ENCODE measurements at places on chromosomes 7 and 10.

DNA sequence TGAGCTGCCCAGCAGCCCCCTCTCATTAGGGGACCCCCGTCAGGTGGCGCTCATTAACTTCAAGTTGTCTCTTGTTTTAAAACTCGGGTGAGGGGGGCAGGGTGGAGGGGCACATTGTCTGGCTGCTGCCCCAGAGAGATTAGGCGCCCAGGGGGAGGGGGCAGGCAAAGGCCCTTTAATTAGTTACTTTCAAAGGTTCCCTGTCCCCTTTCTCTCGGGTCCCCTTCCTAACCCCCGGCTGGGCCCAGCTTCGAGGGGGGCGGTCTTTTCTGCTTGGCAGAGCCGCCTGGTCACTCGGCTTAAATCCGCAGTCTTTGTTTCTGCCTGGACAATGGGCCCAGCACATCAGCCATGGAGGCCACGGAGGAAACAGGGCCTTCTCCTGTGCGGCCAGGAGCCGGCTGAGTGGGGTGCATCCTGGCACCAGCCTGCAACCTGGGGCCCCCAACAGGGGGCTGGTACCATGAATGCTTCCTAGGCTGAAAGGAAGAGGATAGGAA, 38.9 kb upstream of the SLF2 start:
- no peak for DNase-seq

DNA sequence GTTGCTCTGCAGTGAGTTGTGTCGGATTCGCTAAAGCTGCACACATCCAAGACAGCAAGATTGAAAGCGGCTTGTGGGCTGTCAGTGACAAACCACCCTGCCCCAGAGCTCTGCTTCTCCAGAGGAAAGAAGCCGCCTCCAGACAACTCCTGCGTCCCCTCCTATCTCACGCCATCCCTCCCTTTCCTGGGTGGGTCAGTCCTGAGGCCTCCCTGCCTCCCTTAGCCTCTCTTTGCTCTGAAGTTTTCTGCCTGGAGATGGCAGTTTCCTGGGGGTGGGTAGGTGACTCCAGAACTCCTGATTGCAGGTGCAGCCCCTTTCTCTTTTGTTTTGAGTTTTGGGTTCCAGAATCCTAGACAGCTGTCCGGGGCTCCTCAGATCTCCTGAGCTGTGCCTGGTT, 78.7 kb downstream of the EMX2 start:
- DNase-seq = no peak

DNA sequence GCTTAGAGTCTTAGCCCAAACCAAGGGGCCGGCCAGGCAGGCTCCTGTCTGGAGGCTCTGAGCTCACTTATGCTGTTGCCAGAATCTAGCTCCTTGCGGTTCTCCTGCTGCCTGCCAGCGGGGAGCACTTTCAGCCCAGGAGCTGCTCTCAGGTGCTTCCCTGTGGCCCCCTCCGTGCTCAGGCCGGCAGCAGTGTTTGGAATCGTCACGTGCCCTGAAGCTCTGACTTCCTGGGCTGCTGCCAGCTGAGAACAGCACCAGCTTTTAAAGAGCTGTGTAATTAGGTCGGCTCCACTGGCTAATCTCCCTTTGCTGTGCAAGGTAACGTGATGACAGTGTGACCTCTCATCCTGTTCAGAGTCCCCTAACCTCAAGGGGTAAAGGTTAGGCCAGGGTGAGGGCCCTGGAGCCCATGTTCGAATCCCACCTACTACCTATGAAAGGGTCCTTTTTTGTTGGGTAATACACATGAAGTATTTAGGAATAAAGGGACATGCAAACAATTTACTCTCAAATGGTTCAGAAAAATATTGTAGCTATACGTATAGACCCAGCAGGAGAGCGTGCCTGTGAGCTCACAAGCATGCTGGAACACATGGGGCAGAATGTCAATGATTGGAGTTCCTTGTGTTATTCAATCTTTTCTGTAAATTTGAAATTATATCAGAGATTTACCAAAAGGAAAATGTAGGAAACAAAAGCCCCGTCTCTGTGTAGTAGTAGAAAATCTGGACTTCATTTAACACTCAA, 16.6 kb downstream of the ZNF862 start:
- DNase-seq = peak; percentile 18

DNA sequence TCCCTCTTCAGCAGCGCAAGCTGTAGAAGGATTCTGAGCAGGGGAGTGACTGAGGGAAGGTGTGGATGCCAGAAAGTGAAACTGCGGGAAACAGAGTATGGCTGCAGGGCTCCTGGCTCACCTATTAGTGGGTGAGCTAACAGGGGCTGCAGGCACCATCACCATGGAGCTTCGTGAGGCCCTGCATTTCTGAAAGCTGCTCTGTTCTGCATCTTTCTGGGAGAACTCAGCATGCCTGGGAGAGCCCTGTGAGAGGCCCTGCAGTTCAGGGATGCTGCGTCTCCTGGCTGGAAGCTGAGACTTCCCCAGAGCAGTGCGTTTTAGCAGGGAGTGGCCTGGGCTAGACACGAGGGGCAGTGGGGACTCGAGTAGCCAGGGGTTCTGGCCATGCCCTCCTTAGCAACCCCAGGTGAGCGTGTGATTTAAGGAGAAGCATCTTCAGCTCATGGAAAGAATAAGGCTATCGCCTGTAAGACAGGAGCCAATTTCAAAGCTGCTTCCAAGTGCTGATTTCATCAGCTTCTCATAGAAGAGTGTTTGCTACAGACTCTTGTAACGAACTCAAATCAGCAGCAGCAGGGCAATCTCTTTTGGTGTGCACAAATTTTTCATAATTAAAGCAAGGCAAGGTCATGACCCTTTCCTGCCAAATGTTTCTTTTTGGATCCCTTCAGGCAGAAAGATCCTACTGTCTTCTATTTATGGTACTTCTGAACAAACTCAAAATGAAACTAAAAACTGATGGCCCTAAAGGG, 293.6 kb upstream of the ZNF32 start:
- no peak for DNase-seq

- peak; percentile 10 for DNase-seq
These were observed 187.5 kb downstream of the GPAM start for GRCh38 chr10:111996103-111996502.

DNA sequence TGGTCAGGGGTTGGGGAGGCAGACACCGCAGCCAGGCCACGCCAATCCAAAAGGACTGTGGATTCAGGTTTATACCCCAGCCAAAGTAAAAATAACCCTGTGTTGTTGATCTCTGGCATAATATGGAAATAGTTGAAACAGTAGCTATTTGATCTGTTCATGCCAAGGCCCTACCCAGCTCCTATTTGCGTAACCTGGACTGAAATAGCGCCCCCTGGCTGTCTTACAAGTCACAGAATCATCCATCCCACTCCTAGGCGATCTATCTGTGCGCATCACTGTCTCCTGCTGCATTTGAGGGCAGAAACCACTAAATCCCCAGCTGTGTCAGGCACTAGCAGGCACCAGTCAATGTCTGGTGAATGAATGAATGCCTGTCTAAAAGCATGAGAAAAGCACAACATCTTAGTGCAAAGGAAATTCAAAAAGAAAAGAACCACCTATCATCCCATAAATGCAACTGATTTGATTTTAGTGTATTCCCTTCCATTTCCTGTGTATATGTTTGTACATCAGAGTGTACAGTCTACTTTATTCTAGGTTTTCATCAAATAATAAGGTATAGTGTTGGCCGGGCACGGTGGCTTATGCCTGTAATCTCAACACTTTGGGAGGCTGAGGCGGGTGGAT, 160.0 kb downstream of the SLIT1 start:
- no peak for DNase-seq

DNA sequence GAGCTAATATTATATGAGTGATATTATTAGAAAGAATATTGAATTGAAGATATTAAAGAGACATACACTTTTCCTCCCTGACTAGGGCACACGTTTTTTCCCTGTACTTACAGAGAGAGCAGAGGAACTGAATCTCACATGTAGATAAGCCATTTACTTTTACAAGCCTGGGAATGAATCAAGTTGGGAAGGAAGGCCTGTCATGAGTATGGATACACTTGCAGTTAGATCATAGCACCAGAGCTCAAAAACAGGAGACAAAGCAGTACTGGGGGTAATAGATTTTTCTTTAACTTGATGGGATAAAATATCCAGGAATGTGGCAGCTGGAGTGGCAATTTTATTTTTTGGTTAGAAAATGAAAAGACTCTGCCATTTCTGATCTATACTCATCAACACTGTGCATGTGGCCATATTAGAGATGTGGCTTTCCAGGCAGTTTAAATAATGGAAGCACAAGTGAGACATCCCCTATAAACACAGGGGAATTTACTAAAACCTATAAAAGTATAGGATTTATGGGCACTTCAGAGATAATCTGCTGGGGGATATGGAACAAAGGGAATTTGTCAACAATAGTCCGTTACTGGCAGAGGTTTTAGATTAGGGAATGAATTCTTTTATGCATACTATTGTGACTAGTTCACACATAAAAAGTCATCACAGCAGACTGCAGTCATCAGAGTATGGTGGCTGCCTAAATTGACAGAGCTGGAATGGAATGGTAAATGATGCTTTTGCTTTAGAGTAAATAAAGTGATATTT, 657.7 kb upstream of the MBL2 start:
- no peak for DNase-seq

GRCh38 chr10:128324058-128324827, 198.0 kb upstream of the MKI67 start:
- DNase-seq = no peak

DNA sequence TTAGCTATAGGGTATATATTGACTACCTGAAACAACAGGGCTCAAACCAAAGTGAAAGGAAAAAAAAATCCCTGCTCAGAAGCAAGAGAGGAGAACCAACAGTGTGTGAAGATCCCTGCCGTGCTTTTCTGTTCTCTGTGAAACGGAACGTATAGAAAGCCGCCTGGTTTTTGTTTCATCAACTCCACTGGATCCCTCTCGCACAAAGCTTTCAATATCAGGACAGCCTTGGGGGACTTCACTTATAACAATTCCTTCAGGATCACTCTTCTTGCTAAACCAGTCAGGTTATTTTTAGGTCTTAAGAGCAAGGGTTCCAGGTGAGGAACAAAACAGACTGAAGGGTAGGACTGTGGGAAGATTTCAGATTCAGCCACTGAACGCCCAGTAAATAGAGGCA, 151.1 kb upstream of the CACNA2D1 start:
- DNase-seq = no peak

DNA sequence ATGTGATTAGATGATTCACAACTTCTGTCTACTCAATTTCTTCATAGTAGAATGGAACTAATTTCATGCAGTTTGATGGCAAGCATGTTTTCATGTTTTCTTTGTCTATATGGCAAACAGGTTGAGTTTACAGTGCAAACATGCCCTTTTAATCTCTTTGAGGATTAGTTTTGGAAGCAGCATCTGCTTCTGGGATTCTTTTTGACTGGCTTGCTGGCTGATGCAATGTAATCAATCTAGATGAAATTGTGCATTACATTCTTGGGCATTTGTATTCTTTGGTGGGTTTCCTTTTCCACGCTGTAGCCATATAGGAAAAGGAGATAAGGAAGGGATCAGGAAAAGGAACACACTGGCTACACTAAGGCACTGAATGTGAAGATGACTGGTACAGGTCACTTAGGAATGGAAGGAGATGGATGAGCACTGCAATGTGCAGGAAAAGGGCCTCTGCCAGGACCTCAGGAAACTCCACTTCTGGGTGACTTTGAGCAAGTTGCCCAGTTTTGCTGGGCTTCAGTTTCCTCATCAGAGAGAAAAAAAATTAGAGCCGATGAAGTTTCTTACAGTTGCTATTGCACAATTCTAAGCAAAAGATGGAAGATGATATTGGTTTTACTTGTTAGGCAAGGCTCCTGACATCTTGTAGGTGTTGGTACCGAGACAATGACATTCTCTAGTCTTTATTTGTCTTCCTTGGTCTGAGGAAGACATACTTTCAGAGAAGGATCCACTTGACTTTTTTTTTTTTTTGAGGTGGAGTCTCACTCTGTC, 269.1 kb downstream of the SUGCT start:
- DNase-seq = no peak

DNA sequence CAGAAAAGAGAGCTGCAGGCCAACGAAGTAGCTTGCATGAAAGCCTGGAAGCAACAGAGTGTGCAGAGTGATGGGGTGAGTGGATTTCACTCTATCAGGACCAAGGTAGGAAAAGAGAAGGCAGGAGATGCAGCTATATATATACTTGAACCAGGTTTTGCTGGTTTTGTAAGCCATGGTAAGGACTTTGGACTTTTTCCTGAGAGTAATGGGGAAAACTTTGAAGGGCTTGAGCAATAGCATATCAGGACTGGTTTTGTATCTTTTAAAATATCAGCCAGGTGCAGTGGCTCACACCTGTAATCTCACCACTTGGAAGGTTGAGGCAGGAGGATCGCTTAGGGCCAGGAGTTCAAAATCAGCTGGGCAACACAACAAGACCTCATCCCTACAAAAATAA, 120.6 kb upstream of the NRP1 start:
- no peak for DNase-seq

DNA sequence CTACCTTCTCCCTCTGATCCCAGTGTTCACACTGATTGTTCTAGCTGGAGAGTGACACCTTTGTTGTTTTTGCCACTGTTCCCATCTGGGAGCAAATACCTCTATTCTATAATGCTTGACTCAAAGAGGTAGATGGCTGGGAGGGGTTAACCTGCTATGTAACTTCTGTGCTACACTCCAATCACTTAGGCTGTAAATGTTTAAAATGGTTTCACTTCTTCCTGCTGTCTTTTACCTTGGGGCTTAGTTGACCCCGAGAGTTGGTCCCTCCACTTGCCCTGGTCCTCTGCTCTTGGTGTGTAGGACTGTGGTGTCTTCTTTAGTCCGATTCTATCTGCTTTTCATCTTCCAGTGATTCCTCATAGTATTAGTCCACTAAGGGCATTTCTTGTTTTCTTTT, 22.3 kb downstream of the KLHDC10 start:
- DNase-seq = no peak

DNA sequence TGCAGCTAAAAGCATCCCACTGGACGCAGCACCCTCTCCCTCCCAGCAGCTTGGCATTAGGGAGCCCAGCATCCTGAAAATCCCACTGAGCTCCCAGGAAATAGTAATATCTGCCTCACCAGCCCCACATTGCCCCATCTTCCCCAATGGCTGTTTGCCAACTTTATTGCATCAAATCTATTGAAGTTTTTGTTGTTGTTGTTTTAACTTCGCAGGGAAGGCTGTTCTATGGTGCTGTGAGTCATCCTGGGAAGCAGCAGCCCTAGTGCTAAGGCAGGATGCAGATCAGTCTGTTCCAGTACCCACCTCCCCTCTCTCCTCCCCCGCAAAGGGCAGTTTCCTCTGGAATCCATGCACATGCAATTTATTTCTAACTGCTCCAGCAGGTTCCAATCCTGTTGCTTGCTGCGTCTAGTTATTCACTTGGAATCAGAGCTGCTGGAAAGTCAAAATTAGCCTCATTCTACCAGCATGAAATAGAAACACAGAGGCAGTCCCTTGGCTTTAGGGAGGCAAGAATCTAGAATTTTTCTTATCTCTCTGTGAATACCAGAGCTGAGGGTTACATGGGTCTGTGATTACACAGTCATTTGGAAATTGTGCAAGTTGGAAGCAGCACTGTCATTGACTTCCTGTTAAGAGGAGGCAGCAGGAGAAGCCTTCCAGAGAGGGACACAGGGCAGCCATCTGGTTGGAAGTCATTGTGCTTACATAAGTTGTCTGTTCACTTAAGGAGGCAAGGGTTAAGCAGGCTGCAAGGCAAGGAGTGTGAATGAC, 115.9 kb upstream of the CACUL1 start:
- peak; percentile 51 for DNase-seq

All from Caki2 (cell line).